Stimulated activated CD4-positive, alpha-beta T cell treated with anti-CD3 and anti-CD28 coated beads, Interleukin-15, amount 100 ng/mL, for 48 hours (primary cell): ENCODE measurements at places on chromosomes 1 and 21.

- DNase-seq, result no peak
Observed at GRCh38 chr1:209627027-209627731, 25.0 kb downstream of the LAMB3 start.

DNA sequence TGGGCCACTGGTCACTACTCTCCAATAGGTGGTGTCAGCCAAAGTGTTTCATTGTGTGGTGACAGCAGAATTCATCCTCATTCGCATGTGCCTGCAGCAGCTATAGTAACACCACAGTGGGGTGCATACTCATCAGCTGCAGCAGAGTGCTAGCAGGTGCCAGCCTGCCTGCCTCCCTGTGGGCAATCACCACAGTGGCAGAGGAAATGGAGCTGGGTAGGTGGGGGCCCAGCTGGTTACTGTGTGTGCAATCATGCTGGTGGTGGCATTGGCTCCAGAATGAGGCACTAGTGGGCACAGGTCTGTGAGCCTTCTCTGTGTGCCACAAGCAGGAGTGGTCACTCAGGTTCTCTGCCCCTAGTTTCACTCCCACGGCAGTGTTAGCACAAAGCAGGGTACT is 579.2 kb downstream of the PTPRC start:
- no peak for DNase-seq

GRCh38 chr1:235601104-235601503 is 48.5 kb downstream of the GNG4 start:
- no peak for DNase-seq

GRCh38 chr21:45856906-45857305 is 124.7 kb upstream of the COL6A1 start:
- no peak for DNase-seq

DNA sequence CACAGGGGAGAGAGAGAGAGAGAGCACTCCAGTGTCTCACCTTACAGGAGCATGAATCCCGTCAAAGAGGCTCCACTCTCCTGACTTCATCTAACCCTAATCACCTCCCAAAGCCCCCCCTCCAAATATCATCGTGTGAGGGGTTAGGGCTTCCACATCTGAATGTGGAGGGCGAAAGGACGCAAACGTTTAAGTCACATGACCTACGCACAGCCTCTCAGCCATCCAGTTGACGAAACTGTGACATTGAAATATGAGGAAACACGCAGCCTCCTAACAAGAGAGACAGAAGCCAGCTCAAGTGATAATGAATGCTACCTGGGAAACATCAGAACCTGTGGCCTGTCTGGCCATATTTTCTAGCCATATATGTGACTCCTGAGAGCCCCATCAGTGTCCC is 63.7 kb downstream of the MATN1 start:
- no peak for DNase-seq

- DNase-seq, result no peak
Observed at GRCh38 chr1:78177708-78178270, 132.0 kb downstream of the GIPC2 start.

DNA sequence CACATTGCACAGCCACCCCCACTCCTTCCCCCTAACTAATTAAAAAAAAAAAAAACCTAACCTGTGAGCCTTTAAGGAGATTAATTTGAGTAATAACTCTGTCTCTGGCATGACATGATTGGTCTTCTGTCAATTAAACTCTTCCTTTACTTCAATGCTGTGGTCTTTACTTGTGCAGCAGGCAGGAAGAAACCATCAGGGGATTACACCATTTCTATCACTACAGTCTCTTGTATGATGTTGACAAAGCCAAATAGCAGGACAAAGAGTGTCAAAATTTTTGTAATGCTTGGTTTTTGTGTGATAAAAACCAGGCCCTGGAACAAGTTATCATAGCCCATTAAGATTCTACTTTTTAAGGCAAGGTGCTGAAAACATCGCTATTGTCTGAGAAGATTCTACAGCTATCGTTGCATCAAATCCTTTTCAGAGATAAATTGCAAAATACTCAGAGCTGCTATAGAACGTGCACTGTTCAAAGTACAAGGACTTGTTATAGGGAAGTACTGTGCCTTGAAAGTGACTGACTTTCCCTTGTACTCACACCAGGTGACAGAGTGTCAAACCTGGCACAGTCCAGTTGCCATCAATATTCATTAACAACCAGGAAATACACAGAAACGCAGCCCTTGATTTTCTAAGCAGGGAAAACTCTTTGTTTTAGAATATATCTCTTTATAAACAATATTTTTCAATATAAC is 37.7 kb downstream of the LHX9 start:
- DNase-seq, result no peak
